ENCODE measurements at places on chromosomes 2 and 18.

- DNase-seq, result no peak
These were observed 117.7 kb downstream of the EN1 start for GRCh38 chr2:118729760-118730159.

- no peak for DNase-seq
These were observed 64.2 kb upstream of the OTOS start for GRCh38 chr2:240204431-240205276.

DNA sequence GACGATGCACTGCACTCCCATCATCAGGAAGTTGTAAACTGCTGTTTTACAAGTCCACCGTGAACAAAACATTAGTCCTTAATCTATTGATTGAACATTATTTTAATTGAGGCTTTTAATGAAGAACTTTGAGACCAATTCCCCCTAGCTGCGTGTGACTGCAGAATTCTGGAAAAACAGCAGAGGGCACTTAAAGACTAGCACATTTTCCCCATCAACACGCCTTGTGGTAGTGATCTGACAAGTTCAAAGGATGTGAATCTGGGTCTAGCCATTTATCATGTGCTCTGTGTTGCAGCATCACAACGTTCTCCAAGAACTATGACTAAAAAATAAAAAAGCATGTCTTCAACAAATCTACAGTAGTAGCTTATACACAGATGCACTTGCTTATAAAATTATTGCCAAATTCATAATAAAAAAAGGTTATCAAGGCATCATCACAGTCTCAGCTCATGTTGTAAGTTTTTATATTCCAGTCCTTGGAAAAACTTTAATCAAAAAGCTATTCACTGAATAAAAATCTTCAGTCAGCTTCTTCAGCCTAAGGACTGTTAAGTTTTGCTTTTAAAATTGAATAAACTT lies 35.8 kb downstream of the SKOR2 start:
- DNase-seq, result no peak

- no peak for DNase-seq
These were observed 31.0 kb downstream of the SNORC start for GRCh38 chr2:232900811-232901735.

- no peak for DNase-seq
These were observed 182.3 kb upstream of the PGAP1 start for GRCh38 chr2:197108758-197109157.

GRCh38 chr2:240635998-240636547 lies 10.8 kb downstream of the GPR35 start:
- DNase-seq, result no peak

DNA sequence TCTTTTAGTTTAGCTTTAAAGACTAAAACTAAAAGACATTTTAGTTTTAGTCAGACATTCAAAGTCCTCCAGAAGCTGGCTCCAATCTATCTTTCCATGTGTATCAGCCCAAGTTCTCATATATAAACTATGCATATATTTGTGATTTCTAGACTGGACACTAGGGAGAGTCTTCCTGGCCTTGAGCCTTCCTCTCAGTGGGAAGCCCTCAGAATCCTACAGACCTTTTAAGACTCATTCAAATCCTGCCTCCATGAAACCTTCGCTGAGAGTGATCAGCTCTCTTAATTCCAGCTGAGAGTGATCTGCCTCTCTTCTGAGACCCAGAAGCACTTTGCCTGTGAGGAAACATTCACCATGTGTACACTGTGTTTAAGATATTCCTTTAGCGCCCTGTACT lies 452.7 kb downstream of the TGIF1 start:
- no peak for DNase-seq

DNA sequence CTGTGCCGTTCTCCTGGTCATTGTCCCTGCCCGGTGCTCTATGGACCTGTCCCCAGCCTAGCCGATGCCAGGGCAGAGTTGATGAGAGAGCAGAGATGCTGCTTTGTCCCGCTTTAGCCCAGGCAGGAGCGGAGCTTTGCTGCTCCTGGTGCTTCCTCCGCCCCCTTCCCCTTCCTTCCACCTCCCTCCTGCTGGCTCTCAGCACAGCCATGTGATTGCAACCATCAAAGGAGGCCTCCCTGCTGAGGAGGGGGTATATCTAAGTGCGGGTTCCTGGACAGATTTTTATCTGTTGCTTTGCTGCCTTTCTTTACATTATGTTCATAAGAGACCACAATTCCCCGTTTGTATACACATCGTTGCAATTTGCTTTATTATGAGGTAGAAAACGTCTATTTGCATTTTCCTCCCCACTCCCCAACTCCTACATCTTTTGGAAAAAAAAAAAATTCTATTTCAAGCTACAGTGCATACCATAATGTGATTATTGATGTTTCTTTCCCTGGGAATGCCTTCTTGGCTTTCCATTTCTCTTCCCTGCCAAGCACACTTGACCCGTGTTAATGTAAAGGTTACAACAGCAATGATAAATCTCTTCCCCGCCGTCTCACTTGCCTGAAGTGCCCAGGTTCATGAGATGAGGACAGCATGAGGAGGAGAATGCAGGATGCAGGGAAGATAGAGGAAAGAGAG lies 25.4 kb downstream of the ALPK2 start:
- no peak for DNase-seq

GRCh38 chr18:289026-289425 lies 21.2 kb upstream of the THOC1 start:
- DNase-seq, result no peak

DNA sequence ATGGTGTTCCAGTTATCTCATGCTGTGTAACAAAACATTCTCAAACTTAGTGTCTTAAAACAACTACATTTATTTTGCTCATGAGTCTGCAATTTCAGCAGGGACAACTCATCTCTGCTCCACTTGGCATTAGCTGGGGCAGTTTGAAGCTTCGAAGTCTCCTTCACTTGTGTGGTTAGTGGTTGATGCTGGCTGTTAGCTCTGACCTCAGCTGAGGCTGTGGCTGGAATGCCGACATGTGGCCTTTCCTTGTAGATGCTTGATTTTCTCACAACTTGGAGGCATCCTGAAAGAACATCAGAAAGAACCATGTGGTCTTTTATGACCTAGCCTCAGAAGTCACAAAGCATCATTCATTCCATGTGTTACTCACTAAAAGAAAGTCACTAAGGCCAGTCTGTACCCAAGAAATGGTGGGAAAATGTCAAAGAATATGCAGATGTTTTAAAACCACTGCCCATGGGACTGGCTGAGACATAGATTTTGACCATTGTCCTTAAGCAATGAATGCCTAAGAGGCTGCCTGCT lies 3.8 kb upstream of the TMSB10 start:
- DNase-seq, result no peak

DNA sequence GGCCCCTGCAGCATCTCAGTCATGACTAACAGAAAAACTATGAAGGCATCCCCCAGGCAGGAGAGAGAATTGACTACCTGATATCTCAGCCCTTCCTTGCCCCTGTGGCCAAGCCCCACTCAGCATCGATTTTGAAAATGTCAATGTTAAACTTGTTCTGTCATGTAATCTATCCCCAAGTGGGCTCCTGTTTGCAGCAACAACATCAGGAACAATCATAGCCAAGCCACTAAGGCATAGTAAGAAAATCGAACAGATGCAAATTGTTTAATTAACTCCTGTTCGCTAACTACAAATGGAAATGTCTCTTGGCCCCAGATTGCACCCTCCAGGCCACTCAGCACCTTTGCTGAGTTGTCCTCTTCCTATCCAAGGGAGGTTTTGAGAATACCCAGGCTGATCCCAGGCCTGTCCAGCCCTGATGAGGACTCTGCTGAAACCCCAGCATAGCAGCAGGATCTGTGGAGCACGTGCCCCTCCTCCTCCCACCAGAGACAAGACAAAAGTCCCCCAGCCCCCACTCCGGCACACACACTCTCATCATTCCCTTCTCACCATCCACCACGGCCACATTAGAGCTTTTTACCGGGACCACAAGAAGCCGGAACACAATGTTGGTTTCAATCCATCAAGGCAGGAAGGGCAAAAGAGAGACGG lies 150.1 kb downstream of the TNS1 start:
- DNase-seq, result no peak

- DNase-seq, result no peak
These were observed 518.2 kb upstream of the RAB12 start for GRCh38 chr18:8091035-8091434.

- DNase-seq, result no peak
These were observed 525.6 kb downstream of the MBD2 start for GRCh38 chr18:53698907-53699306.

GRCh38 chr2:129239141-129239540 lies 740.3 kb upstream of the RAB6C start:
- no peak for DNase-seq

DNA sequence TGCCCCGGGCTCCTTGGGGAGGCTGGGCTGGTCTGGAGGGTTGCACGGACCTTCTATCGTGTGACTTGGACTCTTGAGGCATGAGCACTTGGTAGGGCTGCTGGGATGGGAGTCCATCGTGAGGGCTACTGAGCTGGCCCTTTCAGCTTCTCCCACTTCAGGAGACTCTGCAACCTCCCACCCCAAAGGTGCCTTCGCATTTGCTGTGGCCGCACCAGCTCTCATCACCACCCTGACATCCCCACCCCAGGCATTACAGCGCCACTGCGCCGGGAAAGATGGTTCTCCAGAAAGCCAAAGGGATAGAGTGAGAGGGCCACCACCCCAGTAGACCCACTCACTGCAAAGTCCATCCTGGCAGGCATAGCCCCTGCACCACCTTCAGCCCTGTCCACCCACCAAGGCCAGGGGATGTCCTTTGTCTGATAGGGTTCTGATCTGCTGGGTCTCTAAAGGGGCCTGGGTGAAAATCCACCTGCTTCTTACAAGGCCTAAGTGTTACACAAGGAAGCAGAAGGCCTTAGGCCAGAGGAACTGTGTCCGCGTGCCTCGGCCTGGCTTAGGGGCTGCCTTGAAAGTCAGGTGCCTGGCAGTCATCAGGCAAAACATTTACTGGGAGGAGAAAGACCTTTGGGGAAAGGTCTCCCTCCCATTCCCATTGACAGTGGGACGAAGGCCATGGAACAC lies 5.1 kb downstream of the EHD3 start:
- no peak for DNase-seq

GRCh38 chr2:201228271-201228911 lies 31.9 kb upstream of the CASP8 start:
- no peak for DNase-seq

DNA sequence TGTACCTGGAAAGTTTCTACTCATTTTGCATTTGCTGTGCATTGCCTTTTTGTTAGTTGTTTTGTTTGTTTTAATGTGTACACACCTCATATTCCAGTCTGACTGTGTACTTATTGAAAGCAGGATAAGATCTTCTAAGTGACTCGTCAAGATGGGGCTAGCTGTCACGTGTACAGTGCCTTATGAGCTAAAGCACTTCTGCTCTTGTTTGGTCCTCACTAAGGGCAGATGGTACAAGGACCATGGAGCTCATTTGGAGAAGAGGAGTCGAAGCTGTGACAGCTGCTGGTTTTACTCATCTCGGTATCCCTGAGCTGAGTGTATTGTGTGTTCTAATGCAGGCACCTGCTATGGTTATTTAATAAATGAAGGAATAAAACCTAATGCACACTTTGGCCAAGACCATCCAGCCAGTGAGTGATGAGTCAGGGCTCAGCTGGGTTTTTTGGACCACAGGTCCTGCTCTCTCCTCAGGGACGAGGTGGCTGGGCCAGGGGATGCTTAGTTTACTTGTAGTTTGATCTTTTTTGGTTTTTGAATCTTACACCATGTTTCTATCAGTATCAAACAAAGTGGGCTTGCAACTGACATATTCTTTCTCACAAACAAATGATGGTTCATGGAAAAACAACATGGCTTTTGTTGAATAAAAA lies 152.5 kb upstream of the APCDD1 start:
- DNase-seq, result no peak

- no peak for DNase-seq
These were observed 38.4 kb upstream of the MRPL19 start for GRCh38 chr2:75607988-75608683.

DNA sequence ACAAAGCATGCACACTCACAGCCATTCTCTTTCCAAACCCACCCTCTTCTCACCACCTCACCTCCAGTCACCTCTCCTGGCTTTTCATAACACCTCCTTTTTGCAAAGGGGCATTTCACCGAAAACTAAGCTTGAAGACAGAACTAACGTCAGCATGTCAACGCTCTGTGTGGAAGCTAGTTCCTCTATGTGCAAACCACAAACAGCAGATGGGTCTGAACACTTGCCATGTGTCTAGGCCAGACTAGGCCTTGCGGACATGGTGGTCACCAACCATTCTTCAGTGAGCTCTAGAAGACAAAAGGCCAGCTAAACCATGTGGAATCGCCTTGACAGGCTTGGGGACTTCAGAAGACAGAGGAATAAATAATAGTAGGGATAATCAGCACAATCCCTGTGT lies 148.5 kb downstream of the TXNL1 start:
- DNase-seq, result no peak

- DNase-seq, result no peak
These were observed at the start of gene MYO5B for GRCh38 chr18:50194631-50195532. MYO5B (minus strand) TSS chr18:50195147; CDS start chr18:50194793, 354 bp downstream.

DNA sequence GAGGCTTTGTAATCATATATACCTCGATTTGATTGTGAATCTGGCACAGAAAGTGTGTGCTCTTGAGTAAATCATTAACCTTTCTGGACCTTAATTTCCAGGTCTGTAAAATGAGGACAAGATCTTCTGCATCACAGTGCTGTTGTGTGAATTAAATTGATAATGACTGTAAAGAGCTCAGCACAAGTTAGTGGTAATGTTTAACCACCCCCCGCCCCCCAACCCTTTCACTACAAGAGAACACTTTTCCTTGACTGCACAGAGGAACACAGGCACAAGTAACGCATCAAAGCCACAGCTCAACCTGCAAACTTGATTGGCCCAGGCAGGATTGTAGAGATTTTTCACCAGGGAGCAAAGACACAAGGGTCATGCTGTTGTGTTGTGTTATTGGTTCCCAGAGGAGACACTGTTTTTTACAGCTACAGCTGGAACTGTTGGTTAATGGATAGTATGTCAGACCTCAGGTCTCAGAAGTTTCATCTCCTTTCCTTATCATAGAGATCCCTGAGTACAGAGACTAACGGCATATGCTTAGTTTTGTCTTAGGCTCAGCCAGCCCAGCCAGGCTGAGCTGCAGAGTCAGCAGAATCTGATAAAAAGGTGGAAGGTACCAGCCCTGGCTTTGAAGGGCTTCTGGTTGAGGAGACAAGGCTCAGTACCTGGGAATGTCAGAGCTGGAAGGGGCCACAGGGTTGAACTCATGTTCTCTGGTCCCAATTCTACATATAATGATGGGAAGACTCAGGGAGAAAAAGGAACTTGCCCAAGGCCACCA lies 10.6 kb downstream of the SETBP1 start:
- no peak for DNase-seq

DNA sequence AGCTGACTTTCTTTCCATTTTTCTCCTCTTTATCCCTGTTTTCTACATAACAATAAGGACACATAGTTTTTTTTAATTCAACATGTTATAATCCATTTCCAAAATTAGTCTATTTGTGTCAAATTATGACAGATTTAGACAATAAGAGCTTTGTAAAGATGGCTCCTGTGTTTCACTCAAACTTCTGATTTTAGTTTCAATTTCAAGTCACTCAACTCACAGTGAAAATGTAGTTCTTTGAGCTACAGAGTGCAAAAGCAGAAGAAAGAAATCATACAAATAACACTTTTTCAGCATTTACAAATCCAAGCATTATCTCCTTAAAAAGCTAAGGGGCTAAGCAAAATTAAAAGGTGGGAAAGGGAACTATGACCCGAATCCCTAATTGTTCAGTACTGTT lies 340.7 kb upstream of the TRIB2 start:
- DNase-seq, result no peak

GRCh38 chr18:741931-742512 lies 29.6 kb upstream of the ENOSF1 start:
- DNase-seq, result no peak

- DNase-seq, result no peak
These were observed 34.7 kb upstream of the MBP start for GRCh38 chr18:77167251-77167650.
